ENCODE measurements at places on chromosomes 13 and 19.

GRCh38 chr13:26061947-26062346 lies 10.1 kb upstream of the SHISA2 start:
- DNase-seq, result no peak

DNA sequence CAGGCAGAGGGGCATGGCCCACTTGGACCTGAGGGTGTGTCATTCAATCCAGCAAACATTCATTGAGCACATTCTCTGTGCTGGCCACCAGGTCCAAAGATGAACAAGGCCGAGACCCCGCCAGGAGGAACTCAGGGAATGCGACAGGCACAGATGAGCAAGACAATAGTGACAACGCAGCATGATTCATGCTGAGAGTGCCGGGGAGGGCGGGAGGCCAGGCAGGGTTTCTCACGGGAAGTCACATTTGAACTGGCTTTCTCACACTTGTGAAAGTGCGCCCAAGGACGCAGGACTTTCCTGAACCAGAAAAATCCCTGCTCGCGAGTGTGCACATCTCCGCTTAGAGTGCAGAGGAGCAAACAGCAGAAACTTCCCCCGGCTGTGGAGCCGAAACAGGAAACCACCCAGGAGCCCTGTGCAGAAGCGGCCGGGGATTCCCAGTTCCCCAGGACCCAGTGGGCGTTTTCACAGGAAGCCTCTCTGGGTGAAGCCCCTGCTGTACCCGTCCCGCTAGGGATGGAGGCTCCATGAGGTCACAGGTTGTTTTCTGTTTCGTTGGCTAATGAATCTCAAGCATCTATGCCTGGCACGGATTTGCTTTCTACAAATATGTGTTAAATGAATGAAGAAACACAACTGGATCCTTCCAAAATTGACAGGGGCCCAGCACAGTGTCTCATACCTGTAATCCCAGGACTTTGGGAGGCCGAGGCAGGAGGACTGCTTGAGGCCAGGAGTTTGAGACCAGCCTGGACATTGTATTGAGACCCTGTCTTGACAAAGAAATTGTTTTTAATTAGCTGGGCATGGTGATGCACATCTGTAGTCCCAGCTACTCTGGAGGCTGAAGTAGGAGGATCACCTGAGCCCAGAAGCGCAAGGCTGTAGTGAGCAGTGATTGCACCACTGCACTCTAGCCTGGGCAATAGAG lies 68.4 kb upstream of the TM9SF2 start:
- DNase-seq, result no peak

DNA sequence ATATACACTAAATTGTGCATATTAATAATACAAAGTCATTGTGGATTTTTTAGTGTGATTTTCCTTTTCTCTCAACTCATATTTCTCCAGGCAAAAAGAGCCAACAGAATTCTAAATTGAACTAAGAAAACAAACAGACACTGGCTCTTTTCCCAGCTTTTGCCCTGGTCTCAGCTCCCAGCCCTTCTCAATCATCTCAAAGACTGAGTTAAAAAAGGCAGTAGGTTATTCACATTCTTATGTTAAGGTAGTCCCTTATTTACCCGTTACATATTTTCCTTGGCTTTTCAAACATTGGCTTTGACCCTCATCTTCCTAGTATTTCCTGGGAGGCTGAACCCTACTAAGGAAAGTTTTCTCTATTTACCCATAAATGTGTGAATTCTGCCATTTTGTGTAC lies 753.6 kb downstream of the LIG4 start:
- no peak for DNase-seq

DNA sequence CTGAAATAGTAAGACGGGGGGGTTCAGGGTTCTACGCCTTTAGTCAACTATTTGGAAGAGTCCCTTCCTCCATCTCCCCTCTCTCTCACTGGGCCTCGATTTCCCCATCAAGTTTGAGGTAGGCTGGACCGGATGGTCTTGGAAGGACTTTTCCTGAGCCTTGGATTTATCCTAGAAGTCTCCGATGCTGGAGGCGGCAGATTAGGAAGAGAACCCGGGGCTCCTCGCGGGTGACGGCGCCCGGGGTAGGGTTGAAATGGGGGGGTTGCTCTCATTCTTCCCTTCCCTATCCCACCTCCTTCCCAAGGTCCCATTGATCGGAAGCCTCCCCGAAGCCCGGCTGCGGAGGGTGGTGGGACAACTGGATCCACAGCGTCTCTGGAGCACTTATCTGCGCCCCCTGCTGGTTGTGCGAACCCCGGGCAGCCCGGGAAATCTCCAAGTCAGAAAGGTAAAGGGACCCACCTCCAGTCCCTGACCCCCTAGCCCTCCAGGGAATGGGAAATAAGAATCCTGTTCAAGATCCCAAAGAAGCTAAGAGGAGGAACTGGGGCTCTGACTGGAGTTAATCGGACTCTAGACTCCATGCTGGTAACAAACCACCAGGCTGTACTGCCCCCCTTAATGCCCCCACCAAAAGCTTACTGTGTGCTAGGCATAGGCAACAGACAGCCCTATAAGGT lies 781 bp downstream of the QPCTL start:
- peak; percentile 67 for DNase-seq

- no peak for DNase-seq
Observed at GRCh38 chr13:112792511-112792910, 102.7 kb downstream of the ATP11A start.

GRCh38 chr13:21849323-21849722 lies 178.4 kb downstream of the FGF9 start:
- no peak for DNase-seq

Data from D721Med (cell line).